Left renal cortex interstitium (tissue), 4 donors: ENCODE measurements at places on chromosomes 1 and 21. TPM values are rescaled to one million over a fixed set of nuclear protein-coding genes. Genes with fewer than 3 reads are reported as not detected.

HSD3B1 gene
- 1.1 TPM for polyA plus RNA-seq

RGS5 gene
- polyA plus RNA-seq, result 10.6 TPM

ITGB2 gene
- 11.7 TPM for polyA plus RNA-seq

RNU1-2 gene
- polyA plus RNA-seq, result not detected

CD244 gene
- polyA plus RNA-seq, result 0.30 TPM

EPS8L3 gene
- 0.37 TPM for polyA plus RNA-seq

RBM11 gene
- 3.8 TPM for polyA plus RNA-seq
